ENCODE measurements at places on chromosomes 1 and 21.

- DNase-seq = no peak
Measured at GRCh38 chr1:104378414-104378813, 628.7 kb downstream of the AMY1C start.

GRCh38 chr1:201490708-201491131 is 16.2 kb downstream of the CSRP1 start:
- no peak for DNase-seq

DNA sequence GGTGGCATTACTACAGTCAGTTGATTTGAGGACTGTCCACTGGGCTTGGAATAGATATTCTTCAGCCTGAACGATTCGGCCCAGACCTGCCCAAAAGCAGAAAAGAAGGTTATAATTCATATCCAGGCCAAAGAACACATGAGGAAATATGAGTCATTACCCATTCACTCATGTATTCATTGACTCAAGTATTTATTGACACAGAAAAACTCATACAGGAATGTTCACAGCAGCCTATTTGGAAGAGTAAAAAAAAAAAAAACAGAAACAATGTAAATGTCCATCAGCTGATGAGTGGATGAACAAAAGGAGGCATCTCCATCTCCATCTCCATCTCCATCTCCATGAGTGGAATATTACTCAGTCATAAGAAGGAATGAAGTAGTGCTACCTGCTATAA is 15.9 kb downstream of the ZMYND12 start:
- DNase-seq = peak; percentile 52

DNA sequence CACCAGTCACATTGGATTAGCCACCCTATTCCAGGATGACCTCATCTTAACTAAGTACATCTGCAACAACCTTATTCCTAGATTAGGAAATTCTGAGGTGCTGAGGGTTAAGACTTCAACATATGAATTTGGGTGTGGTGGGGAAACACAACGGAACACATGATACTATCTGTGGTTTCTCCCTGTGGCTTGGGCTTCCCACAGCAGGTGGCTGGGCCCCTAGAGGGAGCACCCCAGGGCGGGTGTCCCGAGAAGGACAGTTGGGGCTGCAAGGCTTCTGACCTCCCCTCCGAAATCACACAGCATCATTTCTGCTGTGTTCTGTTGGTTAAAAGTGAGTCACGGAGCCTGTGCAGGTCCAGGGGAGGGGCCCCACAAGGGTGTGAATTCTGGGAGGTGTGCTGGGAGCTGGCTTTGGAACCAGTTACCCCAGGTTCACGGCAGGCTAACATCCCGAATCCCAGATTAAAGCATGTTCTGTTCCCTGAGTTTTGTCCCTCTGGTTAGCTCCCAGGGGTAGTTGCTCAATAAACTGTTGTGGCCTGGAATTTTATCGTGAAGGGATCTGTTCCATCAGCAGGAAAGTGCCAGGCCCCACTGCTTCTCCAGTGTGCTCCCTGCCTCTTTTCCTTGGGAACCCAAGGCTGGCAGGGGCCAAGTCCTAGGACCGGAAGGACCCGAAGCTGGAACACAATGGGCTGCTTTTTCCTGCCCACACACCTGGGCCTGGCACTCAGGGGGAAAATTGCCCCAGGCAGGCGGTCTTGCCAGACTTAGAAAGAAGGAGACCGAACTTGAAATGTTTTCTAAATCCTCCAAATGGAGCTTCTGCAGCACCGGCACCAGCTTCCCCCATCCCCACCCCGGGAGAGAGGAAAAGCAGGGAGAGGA is 154.0 kb upstream of the WNT4 start:
- no peak for DNase-seq
